SJSA1 (cell line): ENCODE measurements at places on chromosomes 5 and 9. TPM values are rescaled to one million over a fixed set of nuclear protein-coding genes. Genes with fewer than 3 reads are reported as not detected.

DNA sequence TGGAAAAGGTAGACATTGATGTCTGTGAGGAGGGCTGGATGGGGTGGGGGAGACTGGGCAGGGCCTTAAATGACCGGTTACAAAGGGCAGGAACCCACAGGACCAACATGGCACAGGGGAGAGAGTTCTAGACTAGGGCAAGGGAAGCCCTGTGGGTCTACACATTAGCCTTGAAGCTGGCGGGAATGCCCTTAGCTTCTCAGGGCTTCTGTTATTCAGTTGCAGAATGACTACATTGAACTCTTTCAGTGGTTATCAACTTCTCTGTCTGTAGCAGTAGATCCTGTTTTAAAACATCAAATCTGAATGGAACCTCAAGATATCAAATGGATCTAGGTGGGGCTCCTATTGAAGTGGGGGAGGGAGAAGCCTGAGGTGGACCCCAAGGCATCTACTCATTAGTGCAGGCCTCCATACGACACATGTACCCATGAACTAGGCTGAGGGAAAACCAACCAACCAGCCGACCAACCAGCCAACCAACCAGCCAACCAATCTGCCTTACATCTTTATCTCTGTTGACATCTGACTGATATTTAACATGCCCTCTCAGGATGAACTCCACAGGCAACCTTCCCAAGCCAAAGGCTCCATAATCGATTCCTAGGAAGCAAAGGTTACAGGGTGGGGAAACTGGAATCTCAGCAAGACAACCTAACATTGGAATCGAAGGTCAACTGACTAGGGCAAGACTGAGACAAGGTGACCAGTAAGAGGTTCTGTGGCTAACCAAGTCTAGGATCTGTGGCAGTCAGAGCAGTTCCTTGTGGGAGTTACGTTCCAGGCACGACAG lies 48.3 kb downstream of the DAP start:
- no peak for DNase-seq

GRCh38 chr5:6713274-6714225 lies at the start of gene TENT4A:
Gene TENT4A (plus strand): TSS chr5:6713432. CDS start chr5:6713984, 552 bp downstream.
- peak; percentile 51 for DNase-seq

DNA sequence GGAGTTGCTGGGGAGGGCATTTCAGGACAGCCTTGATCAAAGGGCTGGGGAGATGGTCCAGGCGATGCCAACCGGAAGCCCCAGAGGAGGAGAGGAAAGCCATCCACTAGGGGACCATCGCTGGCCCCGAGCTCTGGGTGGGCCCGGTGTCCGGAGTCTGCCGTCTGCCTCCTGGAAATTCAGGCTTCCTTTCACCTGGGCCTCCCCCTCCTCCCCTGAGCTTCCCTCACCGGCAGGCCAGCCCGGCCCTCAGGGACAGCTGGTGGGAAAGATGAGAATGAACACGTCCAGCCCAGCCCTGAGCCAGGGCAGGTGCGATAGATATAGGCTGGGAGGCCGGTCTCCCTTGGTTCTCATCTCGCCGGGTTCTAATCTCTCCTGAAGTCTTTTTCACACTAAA lies 17.2 kb downstream of the IRX4 start:
- DNase-seq, result no peak

DNA sequence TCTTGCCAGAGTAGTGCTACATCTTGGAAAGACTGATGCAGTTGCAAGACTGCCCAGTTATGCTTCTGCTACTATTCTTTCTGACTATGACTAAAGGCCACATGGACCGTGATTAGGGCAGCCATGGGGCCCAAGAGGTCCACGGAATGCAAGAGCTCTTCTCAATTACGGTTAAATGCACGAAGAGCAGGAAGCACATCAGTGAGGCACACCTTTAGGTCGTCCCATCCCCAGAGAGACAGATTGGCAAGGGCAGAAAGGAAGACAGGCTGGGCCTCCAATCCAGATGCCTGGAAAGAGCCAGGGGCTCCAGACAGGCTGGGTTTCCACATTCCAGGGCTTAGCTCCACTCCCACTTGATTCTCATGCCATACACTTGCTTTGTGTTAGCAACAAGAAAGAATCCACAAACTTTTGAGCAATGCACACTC lies 132.3 kb upstream of the SLIT3 start:
- no peak for DNase-seq

GRCh38 chr5:171221916-171222315 lies 87.1 kb upstream of the TLX3 start:
- no peak for DNase-seq

- no peak for DNase-seq
These were observed 461.2 kb upstream of the RIOK2 start for GRCh38 chr5:97644206-97644605.

GRCh38 chr9:135281791-135282737 lies 194.6 kb downstream of the OLFM1 start:
- DNase-seq, result no peak

- peak; percentile 21 for DNase-seq
These were observed 1026.5 kb downstream of the NR2F1-AS1 start for GRCh38 chr5:92554447-92555085.

The HRH2 gene
- not detected in 2 replicates for total RNA-seq

The MLANA gene
- total RNA-seq, result not detected in 2 replicates

The DNAJC25 gene
- 7.3 and 11.1 TPM in 2 replicates for total RNA-seq
